Activated CD4-positive, alpha-beta memory T cell treated with anti-CD3 and anti-CD28 coated beads for 36 hours (primary cell): ENCODE measurements at places on chromosomes 12 and 14. TPM values are rescaled to one million over a fixed set of nuclear protein-coding genes. Genes with fewer than 3 reads are reported as not detected.

- H3K27me3 ChIP-seq = peaks cover 60% of the 10 kb centered on the region
- peaks cover 8% of the 10 kb centered on the region for H3K36me3 ChIP-seq
- H3K4me3 ChIP-seq = no peak overlapping the region
- H3K4me1 ChIP-seq = no peaks in the 10 kb centered on the region
Measured at GRCh38 chr14:101561897-101562490, 699 bp downstream of the DIO3 start.

DNA sequence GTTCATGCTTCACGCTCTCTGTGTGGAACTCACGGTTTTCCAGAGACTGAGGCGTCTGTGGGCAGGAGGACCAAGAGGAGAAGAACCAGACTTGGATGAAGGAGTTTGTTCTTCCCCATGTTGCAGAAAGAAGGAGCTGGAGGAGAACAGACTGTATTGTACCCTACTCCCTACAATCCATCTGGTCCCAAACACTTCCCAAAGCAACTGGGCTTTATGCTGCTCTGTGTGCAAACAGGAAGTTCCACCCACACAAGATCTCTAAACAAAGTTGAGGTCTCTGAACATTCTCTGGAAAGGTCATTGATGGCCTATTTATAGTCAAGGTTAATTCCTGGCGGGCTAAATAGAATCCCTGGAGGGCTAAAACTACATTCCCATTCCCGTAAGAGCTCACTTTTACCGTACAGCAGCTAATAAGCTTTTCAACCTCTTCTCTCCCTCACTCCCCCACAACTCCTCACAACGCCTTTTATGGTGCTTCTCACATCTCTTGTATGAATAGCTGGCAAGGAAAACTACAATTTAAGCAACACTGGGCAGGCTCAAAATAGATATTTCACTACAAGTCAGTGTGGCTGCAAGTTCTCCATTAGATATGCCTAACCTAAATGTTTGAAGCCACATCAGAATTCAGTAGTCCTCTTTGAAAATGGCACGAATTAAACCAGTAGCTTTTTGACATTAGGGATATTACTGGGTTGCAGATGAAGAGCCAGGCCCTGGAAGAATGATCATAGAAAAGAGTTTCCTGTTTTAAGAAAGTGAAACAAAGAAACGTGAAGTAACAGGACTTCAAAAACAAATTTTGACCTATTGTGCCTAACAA is at the start of gene A2M:
Gene A2M (minus strand): TSS at position 189 of the 829 bp plus-strand sequence. CDS start 70 bp downstream, at position 119.
- H3K4me1 ChIP-seq = peaks cover 28% of the 10 kb centered on the region
- H3K27me3 ChIP-seq = no peaks in the 10 kb centered on the region
- H3K4me3 ChIP-seq = no peak within 1 kb of the TSS
- DNase-seq = no peak

DNA sequence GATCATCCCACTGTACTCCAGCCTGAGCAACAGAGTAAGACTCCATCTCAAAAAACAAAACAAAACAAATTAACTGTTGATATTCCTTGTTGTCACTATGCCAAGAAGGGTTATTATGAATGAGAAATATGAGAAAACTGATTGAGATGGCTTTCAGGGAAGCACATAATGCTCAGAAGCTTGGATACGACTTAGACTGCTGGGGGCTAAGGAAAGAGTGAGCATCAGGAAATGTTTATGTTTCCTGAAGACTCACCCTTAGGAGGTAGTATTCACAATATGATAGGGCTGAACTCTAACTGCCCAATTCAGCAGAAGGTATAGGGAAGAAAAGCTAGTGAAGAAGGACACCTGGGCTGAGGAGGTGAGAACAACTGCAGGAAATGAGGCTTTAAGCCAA is 6.3 kb downstream of the STYK1 start:
- no peak overlapping the region for H3K4me3 ChIP-seq
- no peak for DNase-seq
- H3K36me3 ChIP-seq = no peaks in the 10 kb centered on the region
- H3K27ac ChIP-seq = no peak overlapping the region

DNA sequence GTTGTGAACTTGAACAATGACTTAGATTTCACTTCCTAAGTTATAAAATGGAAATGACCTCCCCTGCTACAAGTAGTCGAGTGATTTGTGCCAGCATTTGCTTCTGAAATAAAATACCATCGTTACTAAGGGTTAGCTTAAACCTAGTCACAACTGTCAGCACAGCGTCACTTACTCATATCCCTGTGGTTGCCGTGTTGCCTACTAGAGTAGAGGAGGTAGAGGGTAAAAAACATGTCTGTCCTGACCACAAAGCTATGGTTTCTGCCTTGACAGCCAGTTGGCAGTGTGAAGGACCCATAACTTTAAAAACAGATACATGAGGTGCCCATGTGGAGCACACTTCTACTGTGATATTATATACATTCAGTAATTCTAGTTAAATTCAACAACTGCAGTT is 234.2 kb upstream of the RGS6 start:
- peaks cover 1% of the 10 kb centered on the region for H3K4me1 ChIP-seq
- no peak for DNase-seq
- no peak overlapping the region for H3K4me3 ChIP-seq
- H3K27me3 ChIP-seq = no peaks in the 10 kb centered on the region
- peaks cover 35% of the 10 kb centered on the region for H3K36me3 ChIP-seq

DNA sequence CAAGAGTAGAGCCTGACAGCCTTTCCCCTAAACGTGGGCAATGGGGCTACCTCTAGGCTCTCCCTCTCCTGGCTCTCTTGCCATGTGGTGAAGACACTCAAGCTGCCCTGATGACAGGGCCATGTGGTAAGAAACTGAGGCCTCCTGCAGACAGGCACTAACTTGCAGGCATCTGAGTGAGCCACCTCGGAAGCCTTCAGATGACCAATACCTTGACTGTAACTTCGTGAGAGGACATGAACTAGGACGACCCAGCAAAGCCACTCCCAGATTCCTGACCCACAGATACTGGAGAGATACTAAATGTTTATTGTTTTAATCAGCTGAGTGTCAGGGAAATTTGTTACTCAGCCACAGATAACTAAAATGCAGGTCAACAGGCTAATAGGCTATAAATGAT is 96.4 kb downstream of the EFCAB11 start:
- H3K27me3 ChIP-seq = no peaks in the 10 kb centered on the region
- no peaks in the 10 kb centered on the region for H3K4me1 ChIP-seq
- H3K4me3 ChIP-seq = no peak overlapping the region
- DNase-seq = no peak
- H3K36me3 ChIP-seq = no peaks in the 10 kb centered on the region
- no peak overlapping the region for H3K27ac ChIP-seq

DNA sequence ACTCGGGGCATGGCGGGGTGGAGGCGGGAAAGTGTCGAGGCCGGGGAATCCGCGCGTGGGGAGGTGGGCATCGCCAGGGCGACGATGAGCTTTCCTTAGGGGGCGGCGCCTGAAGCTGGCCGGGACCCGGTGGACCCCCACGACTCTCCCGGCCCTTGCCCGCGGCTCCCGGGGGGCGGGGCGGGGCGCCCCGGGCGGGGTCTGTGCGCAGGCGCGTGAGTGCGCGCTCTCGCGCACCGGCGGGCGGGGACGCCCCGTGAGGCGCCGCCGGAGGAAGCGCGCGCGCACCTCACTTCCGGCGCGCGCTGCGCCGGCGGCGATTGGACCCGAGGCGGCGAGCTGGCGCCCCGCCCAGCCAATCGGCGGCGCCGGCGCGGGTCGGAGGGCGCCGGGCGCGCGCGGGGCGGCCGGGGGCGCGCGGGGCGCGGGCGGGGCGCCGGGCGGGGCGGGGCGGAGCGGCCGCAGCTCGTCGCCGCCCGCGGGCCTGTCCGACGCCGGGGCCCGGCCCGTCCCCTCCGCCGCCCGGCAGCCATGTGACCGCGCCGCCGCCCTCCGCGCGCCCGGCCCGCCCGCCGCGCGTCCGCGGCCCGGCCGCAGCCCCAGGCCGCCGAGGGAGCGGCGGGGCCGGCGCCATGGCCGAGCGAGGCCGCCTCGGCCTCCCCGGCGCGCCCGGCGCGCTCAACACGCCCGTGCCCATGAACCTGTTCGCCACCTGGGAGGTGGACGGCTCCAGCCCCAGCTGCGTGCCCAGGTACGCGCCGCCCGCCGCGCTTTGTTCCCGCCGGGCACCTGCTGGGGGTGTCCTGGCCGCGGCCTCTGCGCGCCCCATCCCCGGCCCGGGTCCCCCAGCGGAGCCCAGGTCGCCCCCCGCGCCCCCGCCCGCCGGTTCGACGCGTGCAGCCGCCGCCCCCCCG is at the start of gene PACS2:
Gene PACS2 (plus strand): TSS at position 462 of the 914 bp plus-strand sequence. CDS start 171 bp downstream, at position 633.
- peak; percentile 79 for DNase-seq
- H3K4me1 ChIP-seq = peaks cover 33% of the 10 kb centered on the region
- H3K27me3 ChIP-seq = no peaks in the 10 kb centered on the region
- peak within 1 kb of the TSS; percentile 54 for H3K27ac ChIP-seq
- peak within 1 kb of the TSS; percentile 84 for H3K4me3 ChIP-seq

GRCh38 chr12:124191966-124192365 is 102.9 kb upstream of the RFLNA start:
- no peak overlapping the region for H3K4me3 ChIP-seq

DNA sequence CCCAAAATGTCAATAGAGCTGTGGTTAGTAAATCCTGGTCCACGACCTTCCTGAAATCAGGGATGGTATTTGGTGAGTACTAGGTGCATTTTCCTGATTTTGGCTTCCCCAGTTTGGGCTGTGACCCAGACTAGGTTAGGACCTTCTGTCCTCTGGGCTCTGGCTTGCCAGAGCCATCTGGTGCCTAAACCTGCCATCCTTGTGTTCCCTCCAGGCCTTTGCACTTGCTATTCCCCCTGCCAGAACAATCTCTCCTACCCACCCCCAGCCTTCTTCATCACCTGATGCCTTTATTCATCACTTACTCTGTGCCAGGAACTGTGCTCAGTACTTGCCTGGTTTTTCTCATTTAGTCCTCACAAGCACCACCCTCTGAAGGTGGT is 216.7 kb downstream of the RBM19 start:
- H3K36me3 ChIP-seq = no peaks in the 10 kb centered on the region
- no peaks in the 10 kb centered on the region for H3K4me1 ChIP-seq
- H3K27me3 ChIP-seq = peaks cover 8% of the 10 kb centered on the region
- no peak for DNase-seq

DNA sequence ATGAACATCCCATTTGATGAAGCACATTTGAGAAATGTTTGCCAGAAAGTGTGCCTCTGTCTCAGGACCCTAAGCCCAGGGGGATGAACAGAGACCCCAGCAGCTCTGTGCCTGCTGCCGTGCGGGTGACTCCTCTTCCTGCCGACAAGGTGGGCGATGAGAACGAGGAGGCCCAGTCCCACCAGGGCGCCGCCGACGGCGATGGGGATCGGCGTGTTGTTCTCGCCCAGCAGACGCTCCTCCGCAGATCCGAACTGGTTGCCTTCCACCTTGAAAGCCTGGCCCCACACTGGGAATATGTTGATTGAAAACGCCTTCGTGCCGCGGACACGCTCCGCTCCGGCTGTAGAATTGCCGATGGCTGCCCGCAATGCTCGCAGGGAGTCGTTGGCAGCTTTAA is 44.1 kb downstream of the LRTM2 start:
- H3K4me1 ChIP-seq = no peaks in the 10 kb centered on the region
- no peak overlapping the region for H3K27ac ChIP-seq
- H3K36me3 ChIP-seq = no peaks in the 10 kb centered on the region
- no peak for DNase-seq
- no peak overlapping the region for H3K4me3 ChIP-seq
- peaks cover 22% of the 10 kb centered on the region for H3K27me3 ChIP-seq

GRCh38 chr12:111846016-111846415 is 4.0 kb downstream of the MAPKAPK5 start:
- no peaks in the 10 kb centered on the region for H3K27me3 ChIP-seq
- DNase-seq = no peak
- H3K36me3 ChIP-seq = peaks cover 20% of the 10 kb centered on the region
- peaks cover 41% of the 10 kb centered on the region for H3K4me1 ChIP-seq

DNA sequence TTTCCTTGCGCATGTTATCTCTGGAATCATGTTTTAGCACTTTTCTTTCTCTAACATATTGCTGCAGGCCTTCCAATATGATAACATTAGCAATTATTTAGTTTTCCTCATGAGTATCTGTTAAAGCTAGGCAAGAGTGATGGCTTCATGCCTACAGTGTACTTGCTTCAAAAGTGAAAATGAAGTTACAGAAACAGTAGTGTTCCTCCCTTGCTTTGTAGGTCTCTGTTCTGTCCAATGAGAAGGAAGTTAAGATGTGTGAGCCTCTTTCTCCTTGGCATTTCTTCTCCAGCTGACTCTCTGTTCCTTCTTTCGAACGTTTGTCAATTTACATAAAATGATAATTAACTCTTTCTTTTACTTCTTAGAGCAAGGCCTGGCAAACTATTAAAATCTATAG is 22.2 kb downstream of the LRRIQ1 start:
- no peak overlapping the region for H3K27ac ChIP-seq
- H3K4me1 ChIP-seq = no peaks in the 10 kb centered on the region
- no peaks in the 10 kb centered on the region for H3K27me3 ChIP-seq
- H3K4me3 ChIP-seq = no peak overlapping the region

DNA sequence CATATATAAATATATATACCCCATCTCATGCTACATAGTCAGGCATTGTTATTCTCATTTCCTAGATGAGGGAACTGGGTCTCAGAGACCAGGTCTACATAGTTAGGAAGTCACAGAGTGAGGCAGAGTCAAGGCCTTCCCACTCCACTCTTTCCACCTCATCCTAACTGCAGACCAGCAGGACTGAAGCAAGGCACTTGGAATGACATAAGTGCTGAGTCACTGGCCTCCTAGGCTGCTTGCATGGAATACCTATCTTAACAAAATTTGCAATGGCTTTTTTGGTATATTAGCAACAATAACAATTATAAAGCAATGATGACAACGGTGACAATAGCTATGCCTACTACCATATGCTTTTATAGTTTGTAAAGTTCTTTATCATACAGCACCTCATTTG is 5.4 kb upstream of the ANO4 start:
- no peak overlapping the region for H3K4me3 ChIP-seq
- H3K27me3 ChIP-seq = peaks cover under 1% of the 10 kb centered on the region
- no peak for DNase-seq
- no peak overlapping the region for H3K27ac ChIP-seq
- no peaks in the 10 kb centered on the region for H3K4me1 ChIP-seq
- no peaks in the 10 kb centered on the region for H3K36me3 ChIP-seq

GRCh38 chr14:49008363-49008762 is 577.8 kb downstream of the RPS29 start:
- no peak for DNase-seq
- H3K27ac ChIP-seq = no peak overlapping the region
- H3K27me3 ChIP-seq = no peaks in the 10 kb centered on the region

DNA sequence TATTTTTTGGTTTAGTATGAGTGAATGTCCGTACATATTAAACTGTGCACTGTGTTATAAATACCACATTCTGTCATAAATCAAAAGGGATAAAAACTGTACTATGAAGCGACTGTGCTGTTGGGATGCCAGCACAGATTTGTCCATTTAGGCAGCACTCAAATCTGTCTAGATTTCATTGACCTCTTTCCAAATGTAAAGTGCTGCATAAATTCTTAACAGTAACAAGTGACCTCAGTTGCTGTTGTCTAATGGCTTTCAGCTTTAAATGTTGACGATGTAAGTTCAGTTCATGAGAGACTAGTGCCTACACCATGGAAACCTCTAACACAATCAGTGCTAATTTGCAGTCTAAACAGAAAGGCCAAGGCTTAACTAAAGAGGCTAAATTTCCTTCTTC is 531.4 kb upstream of the LMO3 start:
- H3K27ac ChIP-seq = no peak overlapping the region
- DNase-seq = no peak
- H3K4me1 ChIP-seq = no peaks in the 10 kb centered on the region

GRCh38 chr12:46533723-46534122 is 161.2 kb upstream of the SLC38A2 start:
- DNase-seq = no peak
- H3K27me3 ChIP-seq = no peaks in the 10 kb centered on the region
- no peak overlapping the region for H3K4me3 ChIP-seq
- H3K36me3 ChIP-seq = no peaks in the 10 kb centered on the region

Gene TSPAN11
- total RNA-seq = not detected

Gene MYO1H
- not detected for total RNA-seq

Gene MAP3K9
- 5.9 TPM for total RNA-seq

Gene EFS
- not detected for total RNA-seq

Gene CTSG
- not detected for total RNA-seq

Gene IFI27
- 2.3 TPM for total RNA-seq
